ENCODE measurements at places on chromosomes 1 and 21.

DNA sequence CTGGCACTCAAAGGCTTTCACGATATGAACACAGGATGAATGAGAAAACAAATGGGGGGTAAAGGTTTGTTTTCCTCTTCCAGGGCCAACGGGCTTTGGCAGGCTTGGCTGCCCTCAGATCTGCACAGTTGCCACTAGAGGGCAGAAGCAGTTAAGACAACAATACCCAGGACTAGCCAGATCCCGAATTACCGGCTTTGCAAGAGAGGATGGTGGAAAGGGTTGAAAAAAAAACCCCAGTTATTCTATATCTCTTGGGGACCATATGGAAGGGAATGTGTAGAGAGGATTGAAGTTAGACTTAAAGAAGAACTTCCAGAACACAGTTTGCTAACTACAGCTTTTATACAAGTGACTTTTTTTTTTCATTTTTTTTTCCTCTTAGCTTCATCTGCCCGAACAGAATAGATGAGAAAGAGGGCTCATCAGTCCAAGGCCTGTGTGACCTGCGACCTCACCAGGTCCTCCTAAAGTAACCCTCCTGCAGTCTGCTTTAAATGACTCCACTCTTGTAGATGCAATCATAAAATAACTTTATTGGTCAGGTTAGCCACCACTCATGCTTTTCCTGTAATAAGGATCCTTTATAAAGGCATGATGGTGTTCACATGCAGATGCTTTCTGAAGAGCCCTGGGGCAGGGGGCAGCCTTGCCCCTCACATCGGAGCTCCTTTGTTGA lies 10.7 kb downstream of the FMOD start:
- DNase-seq: peak; percentile 71

- DNase-seq: no peak
These were observed 139.5 kb upstream of the KCNK2 start for GRCh38 chr1:214943054-214943453.

GRCh38 chr1:35850716-35851115 lies 32.3 kb upstream of the AGO1 start:
- DNase-seq: no peak

DNA sequence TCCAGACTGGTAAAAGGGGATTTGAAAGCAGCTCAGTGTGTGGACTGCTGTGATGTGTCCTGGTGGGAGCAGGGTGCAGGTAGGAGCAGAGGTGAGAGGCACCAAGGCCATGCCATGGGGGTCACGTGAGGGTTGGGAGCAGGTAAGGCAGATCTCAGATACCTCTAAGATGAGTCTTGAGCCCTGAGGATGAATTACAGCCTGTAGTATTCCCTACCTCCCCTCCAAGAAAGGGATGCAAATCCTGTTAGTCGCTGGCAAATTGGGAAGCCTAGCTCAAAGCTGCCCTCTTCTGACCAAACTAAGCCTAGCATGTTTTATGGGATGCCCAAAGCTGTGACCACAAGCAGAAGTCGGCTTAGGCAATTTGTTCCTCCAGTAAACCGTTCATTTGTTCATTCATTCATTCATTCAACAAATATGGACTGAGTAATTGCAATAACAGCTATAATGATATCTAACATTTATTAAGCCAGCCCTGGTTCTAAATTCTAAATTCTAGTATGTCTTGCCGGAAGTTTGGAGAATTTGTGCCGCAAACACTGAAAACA lies 3.9 kb upstream of the NUAK2 start:
- peak; percentile 48 for DNase-seq

DNA sequence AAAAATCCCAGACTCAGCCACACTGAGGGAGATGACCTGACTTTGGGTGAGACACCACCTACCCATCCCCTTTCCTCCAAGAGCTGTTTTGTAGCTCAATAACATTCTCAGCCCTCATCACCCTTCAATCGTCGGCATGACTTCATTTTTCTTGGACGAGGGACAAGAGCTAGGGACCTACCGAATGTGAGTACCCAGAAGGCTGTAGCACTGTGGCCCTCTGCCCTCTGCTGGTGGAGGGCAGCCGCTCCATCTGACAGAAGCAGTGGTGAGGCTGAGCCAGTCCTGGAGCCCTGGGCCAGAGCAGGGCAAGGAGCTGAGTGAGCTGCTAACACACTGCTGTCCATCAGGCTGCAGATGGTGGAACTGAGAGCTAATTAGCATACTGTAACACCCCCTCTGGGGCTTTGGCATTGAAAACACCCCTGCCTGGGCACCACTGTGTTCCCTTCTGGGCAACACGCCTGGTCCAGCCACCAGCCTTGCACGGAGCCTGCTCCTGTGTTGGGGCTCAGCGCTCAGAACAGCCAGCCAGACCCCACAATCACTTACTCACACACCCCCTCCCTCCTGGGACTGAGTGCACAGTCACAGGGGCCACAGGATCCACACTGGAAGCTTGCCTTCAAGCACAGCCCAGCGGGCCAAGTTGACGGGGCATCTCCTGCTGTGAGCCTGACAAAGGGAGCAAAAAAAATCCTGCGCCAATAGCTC lies 18.3 kb upstream of the ALPL start:
- DNase-seq: peak; percentile 46

DNA sequence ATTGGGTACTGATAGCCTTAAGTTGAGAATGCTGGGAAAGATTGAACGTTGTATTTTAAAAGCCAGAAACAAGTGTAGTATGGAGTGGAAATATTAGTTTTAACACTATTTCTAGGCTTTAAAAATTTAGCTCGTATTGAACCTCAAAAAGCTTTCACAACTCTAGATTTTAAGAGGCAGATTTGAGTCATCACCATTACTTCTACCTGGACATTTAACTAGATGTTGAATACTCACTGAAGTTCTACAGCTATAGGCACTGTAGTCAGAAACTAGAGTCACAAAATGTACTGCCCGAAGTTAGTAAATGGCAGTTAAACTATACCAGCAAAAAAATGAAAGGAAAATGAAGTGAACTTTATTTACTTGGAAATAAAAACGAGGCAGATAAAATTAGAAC lies 96.5 kb downstream of the NEK7 start:
- DNase-seq: no peak

GRCh38 chr1:30695439-30695841 lies 27.9 kb downstream of the MATN1 start:
- DNase-seq: no peak

DNA sequence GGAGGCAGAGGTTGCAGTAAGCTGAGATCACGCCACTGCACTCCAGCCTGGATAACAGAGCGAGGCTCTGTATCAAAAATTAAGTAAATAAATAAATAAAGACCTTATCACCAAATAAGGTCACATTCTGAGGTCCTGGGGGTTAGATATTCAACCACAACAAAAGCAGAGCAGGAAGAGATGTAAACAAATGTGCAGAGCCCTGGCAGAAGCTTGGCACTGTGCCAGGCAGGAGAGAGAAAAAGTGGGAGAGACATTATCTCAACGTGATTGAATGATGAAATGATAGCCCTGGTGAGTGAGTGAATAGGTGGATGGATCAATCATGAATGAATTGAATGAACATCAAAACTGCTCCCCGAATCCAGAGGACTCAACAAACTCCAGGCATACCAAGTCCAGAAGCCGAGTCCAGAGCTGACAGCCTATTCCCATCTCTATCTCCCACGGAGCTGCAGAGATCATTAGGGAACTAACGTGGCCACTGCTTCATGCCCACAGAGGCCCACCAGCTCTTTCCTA lies 150.7 kb downstream of the TOMM20 start:
- DNase-seq: no peak

GRCh38 chr1:22461678-22462527 lies 10.3 kb downstream of the ZBTB40 start:
- no peak for DNase-seq

DNA sequence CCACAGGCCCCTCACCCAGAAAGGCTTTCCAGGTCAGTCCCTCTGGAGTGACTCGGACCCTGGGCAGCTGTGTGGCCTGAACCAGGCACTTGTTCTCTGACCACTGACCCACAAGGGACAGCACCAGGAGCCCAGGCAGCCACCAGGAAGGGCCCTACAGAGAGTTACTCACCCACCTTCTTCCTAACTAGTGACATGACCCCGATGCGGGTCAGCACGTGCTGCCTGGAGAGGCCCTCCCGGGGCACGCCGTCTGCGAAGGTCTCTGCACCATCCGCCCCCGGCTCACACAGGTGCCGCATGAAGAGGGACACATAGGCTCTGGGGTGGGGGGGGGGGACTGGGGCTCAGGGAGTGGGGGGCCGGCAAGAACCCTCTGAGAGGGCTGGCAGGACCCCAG lies 55.8 kb downstream of the CHD5 start:
- no peak for DNase-seq

DNA sequence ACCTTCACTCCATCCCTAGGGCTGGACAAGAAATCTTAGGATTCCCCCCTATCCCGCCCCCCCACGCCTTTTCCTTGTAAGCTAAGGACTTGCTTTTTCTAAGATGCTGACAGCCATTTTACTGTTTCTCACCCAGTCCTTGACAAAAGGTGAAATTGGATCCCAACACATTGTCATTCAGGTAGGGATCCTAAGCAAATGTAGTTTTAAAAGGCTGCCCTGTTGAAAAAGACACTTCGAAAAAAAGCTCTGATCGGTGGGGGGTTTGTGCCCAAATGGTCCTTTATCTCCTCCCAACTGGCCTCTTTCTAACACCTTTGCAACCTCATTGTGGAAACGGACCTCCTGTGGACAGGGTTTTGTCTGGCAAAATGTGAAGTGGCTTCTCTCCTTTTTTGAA lies 2.9 kb downstream of the CACHD1 start:
- DNase-seq: no peak

- no peak for DNase-seq
These were observed 63.2 kb downstream of the PRDM2 start for GRCh38 chr1:13763222-13763621.

- peak; percentile 95 for DNase-seq
These were observed 58.4 kb downstream of the LAMC2 start for GRCh38 chr1:183244466-183244865.

- no peak for DNase-seq
These were observed 207.0 kb upstream of the MAP1LC3C start for GRCh38 chr1:242205622-242206489.

- no peak for DNase-seq
These were observed 3.4 kb downstream of the PIAS3 start for GRCh38 chr1:145855426-145855948.

- no peak for DNase-seq
These were observed 680.5 kb upstream of the ADAMTS5 start for GRCh38 chr21:27647401-27647800.

- no peak for DNase-seq
These were observed 372.2 kb downstream of the USH2A start for GRCh38 chr1:216051071-216051470.

DNA sequence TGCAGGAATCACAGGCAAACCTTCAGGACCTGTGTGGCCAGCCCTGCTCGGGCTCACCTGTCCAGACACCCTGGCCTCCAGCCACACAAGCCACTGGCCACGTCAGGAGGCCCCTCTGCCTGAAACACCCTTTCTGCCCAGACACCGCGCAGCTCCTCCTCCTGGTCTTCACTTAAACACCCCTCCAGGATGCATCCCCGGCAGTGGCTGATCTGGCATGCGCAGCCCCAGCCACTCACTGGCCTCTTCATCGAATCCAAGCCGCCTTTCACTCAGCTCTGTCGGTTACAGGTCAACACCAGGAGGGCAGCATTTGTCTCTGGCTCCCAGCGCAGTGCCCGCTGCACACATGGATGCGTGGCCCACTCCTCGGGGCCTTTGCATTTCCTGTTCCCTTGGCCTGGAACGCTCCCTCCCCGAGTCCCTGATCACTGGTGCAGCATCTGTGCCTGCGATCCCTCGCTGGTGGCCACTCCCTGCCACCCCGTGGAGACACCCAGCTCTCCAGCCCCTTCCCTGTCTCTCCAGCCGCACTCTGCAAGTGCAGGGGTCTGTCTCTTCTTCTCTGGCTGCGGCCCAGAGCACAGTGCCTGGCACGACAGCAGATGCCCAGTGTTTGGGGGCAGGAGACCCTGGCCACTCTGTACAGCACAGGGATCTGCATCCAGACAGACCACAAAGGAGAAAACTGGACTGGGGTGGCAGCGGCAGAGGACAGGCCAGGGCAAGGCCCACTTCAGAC lies 9.4 kb downstream of the TPRG1L start:
- DNase-seq: no peak

DNA sequence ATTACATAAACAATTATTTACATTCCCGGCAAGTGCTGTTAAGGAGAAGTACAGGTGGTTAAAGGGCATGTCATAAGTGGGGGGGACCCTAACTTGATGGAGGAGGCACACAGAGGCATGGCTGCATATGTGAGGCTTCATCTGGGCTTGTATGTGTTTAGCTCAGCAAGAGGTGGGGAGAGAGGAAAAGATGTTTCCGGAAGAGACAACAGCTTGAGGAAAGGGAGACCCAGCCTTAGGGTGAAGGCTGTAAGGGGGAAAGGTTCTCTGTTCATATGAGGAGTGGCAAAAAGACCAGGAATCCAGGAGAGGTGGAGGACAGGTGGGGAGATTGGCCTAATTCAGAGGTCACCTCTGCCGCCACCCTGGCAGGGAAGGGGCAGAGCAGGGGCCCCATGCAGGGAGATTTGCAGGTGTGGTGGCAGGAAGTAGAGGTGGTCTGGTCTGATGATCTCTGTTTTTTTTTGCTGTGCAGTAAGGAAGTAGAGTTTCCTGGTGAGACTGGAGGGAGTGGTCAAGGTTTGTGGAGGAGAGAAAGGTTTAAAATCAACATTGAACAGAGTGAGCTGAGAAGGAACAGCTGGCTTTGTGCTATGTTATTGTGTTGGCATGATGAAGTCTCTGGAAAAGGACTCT lies 9.0 kb downstream of the TRAF5 start:
- no peak for DNase-seq

- no peak for DNase-seq
These were observed 37.0 kb downstream of the LPAR3 start for GRCh38 chr1:84855691-84856630.

- no peak for DNase-seq
These were observed 12.0 kb upstream of the NRAS start for GRCh38 chr1:114728553-114728952.

- no peak for DNase-seq
These were observed 15.0 kb downstream of the PADI3 start for GRCh38 chr1:17263936-17264335.

DNA sequence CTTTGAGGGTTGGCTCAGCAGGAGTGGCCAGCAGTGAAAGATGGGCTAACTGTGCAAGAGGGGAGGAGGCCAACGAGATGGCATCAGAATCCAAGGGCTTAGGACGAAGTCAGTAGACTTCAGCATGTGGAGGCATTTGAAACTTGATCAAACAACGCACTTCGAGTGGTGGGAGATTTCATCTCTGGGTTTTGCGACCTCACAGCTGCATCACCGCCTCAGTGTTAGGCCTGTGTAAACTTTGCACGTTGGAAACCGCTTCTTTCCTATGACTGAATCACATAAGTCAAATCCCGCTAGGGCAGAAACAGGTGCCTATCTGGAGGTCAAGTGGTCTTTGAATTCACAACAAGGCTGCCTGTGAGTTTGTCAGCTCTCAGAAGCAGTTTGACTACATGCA lies 17.8 kb downstream of the TFF3 start:
- no peak for DNase-seq

- peak; percentile 51 for DNase-seq
These were observed 10.4 kb downstream of the DCAF8 start for GRCh38 chr1:160251687-160252526.

GRCh38 chr1:2953688-2954285 lies 67.5 kb upstream of the ACTRT2 start:
- no peak for DNase-seq

All from HL-60 (cell line).